NCI-H1694 (cell line): ENCODE measurements at places on chromosomes 5 and 9.

DNA sequence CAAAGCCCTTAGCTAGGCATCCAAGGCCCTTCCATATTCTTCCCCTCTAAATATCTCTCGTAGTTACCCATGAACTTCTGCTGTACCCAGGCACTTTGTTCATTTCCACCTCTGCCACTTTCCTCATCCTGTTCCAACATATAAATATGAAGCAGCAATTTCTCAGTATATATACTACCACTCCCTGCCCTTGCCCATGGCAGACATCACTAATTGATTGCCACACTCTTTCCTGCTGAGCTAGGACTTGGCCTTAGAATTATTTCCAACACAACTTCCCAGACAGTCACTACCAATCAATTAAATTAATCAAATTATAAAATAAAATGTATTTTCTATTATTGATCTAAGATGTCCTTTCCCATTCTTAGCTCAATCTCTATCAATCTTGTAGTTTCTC is 8.5 kb downstream of the INSYN2B start:
- no peak for DNase-seq

GRCh38 chr9:137804908-137805630 is 72.5 kb upstream of the CACNA1B start:
- DNase-seq = no peak

DNA sequence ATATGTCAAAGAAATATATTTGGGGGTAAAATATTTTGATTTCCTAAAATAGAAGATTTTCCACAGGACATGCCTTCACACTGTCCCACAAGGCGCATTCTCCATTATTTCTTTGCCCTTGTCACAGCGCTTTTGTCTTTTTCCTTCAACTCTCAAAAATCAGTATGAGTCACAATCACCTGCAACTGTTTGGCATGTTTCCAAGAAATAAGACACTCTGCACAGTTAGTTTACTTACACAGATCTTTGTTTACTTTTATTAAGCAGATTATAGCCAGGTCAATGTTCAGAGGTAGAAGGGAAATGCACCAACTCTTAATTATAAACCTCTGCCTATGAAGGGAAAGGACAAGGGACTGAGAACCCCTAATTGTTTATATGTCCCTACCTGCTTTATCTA is 9.5 kb downstream of the CEMIP2 start:
- no peak for DNase-seq

GRCh38 chr5:52587131-52587530 is 200.6 kb upstream of the ITGA1 start:
- DNase-seq = no peak

GRCh38 chr5:172820046-172820767 is 13.8 kb upstream of the ERGIC1 start:
- DNase-seq = no peak

- DNase-seq = no peak
These were observed 1.1 kb upstream of the TNFAIP8 start for GRCh38 chr5:119354537-119355243.

DNA sequence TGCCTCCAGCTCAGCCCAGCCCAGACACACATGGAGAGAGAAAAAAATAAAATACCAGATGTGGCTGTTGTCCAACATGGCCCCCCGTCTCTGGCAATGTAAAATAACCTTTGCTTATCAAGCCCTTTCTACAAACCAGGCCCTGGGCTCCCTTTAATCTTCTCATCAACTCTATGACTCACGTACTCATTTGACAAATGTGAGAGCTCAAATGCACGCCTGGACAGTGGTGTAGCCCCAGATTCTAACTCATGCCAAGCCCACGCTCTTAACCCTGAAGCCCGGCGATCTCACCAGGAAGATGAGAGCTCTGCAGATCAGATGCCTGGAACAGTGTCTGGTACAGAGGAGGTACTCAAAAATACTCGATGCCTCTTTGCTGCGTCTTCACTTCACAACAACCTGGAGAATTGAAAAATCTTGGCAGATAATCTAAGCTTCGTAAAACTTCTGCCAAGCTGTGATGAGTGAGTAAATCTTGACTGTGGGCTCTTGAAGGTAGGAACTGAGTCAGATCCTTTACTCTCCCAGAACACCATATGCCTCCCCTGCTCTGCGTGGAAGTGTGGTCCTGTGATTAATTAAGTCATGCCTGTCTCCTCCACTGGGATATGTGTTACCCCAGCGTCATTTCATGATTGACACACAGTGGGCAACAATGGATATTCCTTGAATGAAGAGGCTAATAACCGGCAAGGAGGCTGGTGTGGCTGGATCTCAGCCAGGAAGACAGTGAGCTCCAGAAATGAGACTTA is 102.0 kb upstream of the FSTL4 start:
- DNase-seq = no peak

GRCh38 chr9:130905902-130906734 is 9.5 kb upstream of the QRFP start:
- DNase-seq = no peak

DNA sequence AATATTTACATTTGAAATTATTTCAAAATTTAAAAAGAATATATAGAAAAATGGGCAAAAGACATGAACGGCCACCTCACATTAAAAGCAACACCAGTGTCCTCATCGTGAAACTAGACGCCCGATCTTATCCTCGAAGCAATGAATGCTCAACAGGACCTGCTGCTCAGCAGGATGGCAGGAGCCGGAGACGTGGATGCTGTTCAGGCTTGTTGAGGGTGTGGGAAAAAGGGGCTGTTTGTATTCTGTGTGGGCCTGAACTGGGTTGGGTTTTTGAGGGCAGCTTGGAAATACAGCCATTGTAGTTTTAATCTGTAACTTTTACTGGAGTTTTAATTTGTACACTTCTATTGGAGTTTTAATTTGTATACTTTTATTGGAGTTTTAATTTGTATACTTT is 20.3 kb downstream of the EXOC3 start:
- no peak for DNase-seq

DNA sequence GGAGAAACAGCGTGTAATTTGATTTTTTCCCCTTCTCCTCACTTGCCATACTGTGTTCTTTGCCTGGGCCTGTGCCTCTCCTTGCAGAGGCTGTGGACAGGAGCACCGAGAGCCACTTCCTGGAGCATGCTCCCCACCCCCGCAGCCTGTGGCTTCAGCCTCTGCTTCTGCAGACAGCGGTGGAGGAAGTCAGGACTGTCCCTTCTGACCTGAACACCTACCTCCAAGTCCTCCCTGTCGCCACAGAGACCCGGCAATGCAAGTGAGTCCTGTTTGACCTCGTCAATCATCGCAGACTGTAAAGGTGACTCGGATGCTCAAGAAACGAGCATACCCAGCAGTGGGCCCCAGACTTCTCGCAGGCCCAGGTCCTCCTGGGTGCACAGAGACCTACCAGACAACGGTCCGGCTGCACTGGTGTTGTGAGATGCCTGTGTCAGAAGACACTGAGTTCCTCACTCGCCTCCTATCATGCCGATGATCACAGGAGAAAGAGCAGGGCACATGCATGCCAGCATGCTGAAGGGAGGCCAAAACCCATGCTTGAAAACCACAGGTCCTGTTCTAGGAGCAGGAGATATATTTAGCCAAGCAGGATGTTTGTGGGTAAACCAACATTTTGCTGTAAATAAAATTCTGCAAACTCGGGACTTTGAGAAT is 198.8 kb downstream of the AUH start:
- no peak for DNase-seq

GRCh38 chr9:110246214-110246613 is 10.1 kb downstream of the TXN start:
- no peak for DNase-seq

GRCh38 chr9:109319017-109319625 is 1.7 kb downstream of the EPB41L4B start:
- DNase-seq = no peak

DNA sequence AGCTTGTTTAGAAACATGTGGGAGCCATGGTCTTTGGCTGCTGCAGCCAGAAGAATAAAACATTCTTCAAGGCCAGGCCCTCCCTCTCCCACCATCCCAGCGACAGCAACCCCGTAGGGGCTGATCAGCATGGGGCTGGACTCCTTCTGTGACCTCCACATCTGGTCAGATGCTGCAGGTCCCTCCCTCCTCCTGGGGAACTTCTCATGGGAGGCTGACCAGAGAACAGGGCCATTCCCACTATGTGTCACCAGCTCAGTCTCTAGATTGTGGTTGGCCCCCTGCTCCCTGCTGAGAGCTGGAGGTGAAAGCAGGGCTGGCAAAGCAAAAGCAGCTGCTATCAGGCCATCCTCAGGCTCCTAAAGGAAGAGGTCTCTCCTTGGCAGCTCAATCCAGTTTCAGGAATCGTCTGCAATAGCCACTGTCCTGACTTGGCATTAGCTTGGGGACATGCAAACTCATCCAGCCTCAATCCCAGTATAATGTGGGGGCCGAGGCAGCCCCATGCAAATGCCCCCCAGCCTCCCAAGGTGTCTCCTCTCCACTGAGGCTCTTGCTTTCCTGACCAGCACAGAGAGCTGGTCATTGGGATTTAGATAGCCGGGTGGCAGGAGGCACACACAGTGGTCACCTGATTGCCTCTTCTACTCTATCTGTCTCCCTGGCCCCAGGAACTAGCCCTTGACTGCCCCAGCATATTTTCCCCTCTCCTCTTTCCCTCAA is 81.5 kb downstream of the NRG2 start:
- DNase-seq = no peak

- no peak for DNase-seq
These were observed 1.8 kb downstream of the KLF4 start for GRCh38 chr9:107487521-107488374.

DNA sequence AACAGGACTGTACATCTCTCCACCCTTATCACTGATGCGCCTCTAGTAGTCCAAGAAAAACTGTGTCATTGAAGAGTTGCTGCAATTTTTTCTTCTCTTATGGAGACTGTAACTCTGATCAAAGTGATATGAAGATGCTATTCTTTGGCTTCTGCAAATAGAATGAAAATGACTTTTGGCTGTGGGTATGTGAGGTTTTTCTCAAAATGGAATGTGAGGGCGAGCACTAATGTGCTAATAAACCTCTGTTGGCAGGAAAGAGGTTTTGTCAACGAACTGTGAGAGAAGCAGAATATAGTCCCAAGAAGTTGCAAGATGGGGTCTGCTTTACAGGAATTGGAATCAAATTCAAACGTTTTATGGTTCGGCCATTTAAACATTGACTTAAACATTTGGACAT is 252.0 kb upstream of the GAS1 start:
- DNase-seq = no peak

DNA sequence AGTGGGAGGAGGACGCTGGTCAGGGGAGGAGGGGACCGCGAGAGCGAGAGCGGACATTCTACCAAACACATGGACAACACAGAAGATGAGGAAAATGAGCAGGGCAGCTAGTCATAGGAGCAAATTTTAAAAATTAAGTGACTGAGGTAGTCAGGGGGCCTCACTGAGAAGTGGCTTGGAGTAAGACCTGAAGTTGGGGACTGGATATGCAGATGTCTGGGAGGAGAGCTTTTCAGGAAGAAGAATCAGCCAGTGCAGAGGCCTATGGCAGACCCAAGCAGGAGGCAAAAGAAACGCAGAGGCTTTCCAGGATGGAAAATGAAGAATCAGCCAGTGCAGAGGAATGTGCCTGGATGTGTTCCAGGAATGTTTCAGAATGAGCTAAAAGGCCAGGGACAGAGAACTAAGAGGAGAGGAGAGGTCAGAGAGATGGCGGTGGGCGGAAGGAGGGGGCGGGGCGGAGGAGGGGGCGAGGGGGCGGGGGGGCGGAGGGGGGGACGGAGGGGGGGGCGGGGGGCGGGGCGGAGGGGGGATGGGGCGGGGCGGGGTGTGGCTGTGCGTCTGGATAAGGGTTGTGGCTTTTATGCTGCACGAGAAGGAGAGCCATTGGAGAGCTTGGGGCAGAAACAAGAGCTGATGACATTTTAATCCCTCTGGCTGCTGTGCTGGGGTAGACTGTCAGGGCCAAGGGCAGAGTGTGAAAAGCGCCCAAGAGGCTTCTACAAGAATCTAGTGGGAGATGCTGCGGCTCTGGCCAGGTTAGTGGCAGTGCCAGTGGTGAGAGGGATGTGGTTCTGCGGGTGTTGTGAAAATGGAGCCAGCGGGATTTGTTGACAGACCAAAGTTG is 129.6 kb downstream of the KCNIP1 start:
- no peak for DNase-seq

GRCh38 chr9:84978661-84979060 is 309.1 kb downstream of the NTRK2 start:
- no peak for DNase-seq

- no peak for DNase-seq
These were observed 99.6 kb upstream of the CAST start for GRCh38 chr5:96562614-96563013.

DNA sequence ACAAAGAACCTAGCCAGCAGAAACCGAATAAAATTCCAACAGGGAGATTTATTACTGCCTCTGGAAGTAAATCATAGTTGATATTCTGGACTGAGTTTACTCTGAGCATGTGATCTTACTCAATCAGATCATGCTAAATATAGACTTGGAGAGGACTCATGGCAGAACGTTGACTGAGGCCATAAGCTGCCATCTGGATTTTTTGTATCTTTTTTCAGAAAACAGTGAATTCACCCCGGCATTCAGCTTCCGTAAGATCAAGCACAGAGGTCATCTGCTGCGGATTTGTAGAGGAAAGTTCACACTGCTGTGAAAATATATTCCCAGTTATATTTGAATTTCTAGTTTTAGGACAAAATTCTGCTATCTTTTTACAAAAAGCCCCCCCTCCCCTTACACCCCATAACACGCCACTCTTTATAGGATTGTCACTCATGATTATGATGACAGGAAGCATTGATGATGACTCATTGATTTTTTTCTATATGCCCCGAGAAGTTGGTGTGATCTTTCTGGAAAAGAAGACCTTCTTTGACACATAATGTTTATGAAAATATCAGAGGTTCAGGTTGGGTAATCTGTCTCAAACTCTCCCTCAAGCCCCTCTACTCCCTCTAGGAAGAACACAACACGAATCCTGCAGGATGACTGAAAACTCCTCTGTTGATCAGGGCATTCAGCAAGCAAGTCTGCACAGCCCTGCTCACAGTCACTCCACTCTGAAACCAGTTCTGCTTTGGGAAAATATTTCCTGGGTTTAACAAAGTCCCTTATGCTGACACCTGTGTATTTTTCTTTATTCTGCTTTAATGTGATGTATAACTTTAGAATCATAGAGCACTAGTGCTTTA is 70.8 kb downstream of the NXNL2 start:
- DNase-seq = no peak

DNA sequence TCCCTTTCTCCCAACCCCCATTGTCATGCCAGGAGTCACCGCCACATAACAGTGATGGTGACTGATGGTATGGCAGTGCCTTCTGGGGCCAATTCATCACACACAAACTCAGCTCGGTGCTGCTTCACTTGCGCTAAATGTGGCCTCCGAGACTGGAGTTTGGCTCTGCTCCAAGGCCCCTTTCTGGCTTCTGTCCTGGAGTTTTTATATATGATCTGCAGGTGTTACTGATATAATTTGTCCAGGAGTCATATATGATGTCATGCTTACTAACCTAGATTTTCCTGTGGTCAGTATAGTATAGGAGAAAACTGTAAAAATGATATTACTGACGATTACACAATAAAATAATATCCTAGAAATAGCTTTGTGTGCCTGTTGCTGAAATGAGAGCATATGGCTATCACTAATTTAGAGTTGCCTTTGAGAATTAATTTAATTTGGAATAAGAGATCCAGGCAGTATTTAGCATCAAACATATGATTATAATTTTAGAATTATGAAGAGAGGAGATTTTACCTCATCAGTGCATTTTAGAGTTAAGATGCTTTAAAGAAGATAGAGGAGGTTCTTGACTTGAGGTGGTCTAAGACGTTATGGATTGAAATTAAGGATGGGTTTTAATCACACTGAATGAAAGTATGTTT is 334.1 kb upstream of the CD180 start:
- peak; percentile 65 for DNase-seq

- DNase-seq = no peak
These were observed 26.1 kb downstream of the ADAMTS2 start for GRCh38 chr5:179319123-179319522.
